CD4-positive, alpha-beta T cell treated with Interleukin-6 at 100 ng/mL for 8 hours (primary cell): ENCODE measurements at places on chromosomes 2 and 18.

DNA sequence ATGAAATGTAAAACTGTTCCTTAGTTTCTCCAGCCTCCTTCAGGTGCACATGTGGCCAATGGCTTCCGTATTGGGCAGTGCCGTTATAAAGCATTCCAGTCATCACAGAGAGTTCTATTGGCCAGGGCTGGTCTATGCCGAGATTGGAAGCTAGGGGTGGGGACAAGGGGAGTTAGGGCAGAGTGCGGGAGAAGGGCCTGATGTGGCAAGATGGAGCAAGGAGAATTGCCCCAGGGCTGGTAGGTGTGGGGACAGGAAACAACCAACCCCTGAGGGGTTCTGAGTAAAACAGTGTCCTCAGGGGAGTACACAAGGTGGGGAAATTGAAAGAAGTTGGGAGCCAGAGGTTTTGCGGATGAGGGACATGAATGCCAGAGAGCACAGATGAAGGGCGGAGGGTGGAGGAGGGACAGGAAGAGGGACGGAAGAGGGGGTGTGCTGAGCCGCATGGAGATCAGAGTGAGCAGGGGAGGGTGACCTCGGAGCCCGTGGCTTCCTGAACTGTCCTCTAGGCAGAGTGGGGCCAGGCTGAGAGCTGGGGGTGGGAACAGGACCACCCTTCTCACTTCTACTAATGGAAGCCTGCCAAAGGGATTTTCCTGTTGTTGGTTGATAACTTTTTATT is 9.1 kb upstream of the ATP6V1C2 start:
- DNase-seq, result no peak

DNA sequence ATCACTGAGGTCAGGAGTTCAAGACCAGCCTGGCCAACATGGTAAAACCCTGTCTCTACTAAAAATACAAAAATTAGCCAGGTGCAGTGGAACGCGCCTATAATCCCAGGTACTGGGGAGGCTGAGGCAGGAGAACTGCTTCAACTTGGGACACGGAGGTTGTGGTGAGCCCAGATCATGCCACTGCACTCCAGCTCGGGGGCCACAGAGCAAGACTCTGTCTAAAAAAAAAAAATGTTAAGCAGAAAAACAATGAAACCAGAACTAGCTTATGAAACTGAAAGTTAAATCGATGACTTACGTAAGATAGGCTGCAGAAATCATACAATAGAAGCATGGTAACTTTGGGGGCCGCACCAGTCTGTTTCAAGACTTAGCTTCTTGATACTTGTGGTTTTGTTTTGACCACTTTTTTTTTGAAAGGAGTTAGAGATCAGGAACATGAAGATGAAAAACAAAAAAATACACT is 6.2 kb upstream of the GPR155 start:
- peak; percentile 77 for DNase-seq

DNA sequence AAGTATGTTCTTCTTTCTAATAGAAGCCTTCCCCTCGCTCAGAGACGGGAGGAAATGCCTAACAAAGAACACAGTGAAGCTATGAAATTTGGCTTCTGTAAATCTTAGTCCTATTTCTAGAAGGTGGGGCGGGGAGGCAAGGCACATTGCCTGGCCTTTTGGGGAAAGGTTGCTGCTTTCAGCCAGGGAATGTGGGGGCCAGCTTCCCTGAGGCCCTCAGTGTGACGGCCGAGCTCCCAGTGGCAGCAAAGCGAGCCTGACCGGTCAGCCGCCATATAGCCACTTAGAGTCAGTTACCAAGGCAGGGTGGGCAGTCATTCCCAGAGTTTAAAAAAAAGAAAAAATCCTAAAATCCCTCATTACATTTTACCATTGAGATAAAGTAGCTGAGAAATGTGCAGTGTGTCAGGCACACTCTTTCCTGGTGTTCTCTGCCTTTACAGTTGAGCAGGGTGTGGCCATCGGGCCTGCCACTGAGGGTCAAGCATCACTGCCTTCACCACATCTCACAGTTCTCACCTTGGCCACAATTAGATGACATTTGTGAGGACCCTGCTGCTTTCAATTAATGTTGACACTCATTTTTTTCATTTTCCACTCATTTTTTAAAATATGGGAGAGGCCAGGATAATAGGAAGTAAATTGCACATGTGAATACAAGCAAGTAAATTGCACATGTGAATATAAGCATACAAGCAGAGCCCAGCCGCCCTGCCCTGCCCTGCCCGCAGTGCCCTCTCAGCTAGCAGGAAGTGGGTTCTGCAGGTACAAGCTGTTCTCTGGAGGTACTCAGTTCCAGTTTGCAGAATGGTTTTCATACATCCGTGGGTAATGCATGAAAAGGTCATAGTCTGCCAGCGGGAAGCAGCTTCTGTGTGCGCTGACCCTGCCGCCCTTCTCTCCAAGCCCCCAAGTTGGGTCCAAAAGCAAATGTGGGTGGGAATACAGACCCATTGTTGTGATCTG is 76.9 kb downstream of the WDSUB1 start:
- DNase-seq, result peak; percentile 69

DNA sequence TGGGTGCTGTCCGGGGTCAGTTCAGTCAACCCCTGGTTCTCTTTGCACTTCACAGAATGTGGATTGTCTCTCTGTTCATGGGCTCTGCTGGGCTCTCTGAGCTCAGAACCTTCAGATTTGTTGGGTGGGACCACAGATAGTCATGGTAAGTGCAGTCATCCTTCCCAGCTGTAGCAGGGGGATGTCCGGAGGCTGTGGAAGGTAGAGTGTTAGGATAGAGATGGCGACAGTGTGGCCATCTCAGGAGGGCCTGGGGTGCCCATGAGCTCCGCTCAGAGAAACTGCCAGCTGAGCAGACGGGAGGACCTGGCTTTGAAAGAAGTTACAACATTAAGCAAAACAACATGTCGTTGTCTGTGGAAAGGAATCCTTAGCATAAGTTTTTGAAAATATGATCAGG is 149.8 kb downstream of the FAM210A start:
- no peak for DNase-seq

- DNase-seq, result no peak
Measured at GRCh38 chr2:178386986-178387597, 63.9 kb downstream of the PRKRA start.

- no peak for DNase-seq
Measured at GRCh38 chr2:169573974-169574299, 272 bp upstream of the FASTKD1 start.

DNA sequence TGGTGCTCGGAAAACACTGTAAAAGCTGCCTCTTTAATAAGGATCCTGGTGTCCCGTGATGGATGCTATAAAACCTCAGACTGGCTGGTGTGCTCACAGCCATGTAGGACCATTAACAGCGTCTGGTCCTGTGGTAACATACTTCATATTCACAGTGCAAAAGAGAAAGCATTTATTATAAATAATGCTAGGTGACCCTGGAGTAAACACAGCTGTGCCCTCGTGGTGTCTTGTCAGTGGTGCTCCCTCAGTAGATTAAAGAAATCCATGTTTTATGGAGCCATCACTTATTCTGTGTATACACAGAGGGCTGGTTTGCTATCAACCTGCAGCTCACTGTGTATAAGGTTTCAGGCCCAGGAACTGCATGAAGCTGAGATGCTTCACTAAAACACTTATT is 106.9 kb downstream of the CDK15 start:
- DNase-seq, result no peak

DNA sequence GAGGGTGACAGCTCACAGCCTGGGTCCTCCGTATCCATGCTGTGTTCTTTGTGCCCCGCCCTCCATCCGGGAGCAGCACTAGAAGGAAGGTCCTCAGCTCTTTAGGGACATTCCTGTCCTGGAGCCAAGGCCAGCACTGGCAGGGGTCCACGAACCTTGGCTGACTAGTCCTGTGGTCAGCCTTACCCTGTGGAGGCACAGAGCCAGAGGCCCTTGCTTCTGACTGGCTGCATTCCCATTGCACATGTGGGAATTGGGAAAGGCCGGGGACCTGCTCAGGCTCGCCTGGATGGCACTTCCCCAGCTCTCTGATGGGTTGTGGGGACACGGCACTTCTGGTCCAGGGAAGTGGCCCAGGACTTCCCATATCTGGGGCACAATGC is 24.9 kb upstream of the RHOB start:
- DNase-seq, result no peak
